Stimulated activated CD4-positive, alpha-beta T cell treated with anti-CD3 and anti-CD28 coated beads, Interleukin-2, amount 100 ng/mL, for 48 hours (primary cell): ENCODE measurements at places on chromosomes 16 and 17.

DNA sequence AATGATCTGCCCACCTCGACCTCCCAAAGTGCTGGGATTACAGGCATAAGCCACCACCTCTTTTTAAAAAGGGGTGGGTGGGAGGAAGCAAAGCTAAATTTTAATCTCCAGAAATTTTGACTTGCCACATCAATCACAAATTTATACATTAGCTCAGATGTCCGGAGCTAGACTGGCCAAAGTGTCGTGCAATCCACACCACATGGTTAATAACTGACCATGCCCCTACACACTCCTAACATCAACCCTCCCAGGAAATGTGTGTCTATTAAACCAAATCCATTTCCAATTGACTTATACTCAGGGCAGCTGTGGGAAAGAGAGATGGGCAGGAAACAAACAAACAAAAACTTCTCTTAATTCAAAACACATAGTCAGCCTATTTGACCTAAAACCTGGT, 29.9 kb downstream of the SMURF2 start:
- DNase-seq, result no peak

DNA sequence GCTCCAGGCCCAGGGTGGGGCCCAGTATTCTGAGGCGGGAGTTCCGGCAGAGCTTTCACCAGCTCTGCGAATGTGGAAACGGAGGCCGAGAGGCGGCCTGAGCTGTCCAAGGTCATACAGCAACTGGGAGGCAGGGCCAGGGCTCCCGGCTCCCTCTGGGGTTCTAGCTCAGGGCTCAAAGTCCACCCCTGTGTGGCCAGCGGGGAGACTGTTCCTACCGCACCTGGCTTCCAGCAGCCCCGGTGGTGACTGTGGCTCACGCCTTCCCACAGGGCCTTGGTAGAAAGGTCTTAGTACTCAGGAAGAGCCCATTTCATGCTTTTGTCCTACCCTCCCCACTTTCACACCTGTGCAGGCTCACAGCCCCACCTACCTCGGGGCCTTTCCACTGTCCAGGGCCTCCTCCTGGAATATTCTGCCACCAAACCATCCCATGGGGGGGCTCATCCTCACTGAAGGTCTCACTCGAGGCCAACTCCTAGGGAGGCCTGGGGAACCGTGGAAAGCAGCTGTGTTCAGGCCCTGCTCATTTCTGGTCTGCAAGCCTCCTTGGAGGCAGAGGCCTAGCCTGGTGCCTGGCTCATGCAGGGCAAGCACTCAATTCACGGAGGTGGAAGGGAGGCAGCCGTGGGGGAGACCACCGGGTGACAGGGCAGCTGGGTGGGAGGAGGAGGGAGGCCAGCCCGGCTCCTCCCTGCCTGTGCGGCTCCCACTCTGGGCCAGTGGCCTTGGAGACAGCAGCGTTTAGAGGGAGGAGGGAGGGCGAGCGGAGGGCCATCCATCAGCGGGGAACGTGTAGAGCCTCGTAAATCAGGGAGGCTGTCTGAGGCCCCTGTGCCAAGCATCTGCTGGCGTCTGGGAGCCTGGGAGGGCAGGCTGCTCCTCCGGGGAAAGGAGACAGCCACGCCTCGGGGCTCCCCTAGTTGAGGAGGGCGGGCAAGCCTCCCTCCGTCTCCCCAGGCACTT, 12.7 kb upstream of the DOC2B start:
- no peak for DNase-seq

GRCh38 chr17:29572691-29573557, 4.4 kb downstream of the TP53I13 start:
- DNase-seq, result peak; percentile 59

- peak; percentile 10 for DNase-seq
Observed at GRCh38 chr17:16915752-16916556, 56.0 kb downstream of the TNFRSF13B start.

DNA sequence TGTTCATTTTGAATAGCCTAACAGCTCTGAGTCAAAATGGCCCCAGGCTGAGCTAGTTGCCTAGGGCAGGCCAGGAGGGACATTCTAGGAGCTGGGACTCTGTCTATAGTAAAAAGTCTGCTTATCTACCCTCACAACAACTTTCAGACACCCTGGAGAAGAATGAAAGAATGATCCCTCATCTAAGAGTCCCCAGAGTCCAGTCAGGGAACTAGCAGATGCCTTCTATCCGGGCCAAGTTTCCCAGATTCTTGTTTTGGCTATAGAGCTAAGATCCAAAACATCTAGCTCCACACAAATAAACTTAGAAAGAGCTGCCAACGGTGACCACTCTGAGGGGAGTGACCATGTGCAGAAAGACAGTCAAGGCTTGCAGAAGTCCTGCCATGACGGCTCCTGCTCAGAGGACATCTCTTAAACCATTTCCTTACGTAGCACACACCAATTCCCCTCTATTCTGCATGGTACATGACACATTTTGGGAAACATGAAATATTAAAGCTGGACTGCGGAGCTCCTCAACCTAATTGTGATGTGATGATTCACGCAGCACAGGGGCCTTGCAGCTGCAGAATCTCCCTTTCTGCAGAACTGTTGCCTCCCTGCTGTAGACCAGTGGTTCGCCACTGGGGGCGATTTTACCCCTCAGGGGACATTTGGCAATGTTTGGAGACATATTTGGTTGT, 24.2 kb downstream of the FAM20A start:
- no peak for DNase-seq
